ENCODE measurements at places on chromosomes 12 and 14.

GRCh38 chr14:54627540-54628363 is 60.8 kb downstream of the SAMD4A start:
- DNase-seq = peak; percentile 78

- peak; percentile 52 for DNase-seq
Measured at GRCh38 chr14:32203928-32204357, 874 bp upstream of the RNU6-8 start.

- DNase-seq = no peak
Measured at GRCh38 chr12:109818253-109818652, 14.9 kb downstream of the TRPV4 start.

DNA sequence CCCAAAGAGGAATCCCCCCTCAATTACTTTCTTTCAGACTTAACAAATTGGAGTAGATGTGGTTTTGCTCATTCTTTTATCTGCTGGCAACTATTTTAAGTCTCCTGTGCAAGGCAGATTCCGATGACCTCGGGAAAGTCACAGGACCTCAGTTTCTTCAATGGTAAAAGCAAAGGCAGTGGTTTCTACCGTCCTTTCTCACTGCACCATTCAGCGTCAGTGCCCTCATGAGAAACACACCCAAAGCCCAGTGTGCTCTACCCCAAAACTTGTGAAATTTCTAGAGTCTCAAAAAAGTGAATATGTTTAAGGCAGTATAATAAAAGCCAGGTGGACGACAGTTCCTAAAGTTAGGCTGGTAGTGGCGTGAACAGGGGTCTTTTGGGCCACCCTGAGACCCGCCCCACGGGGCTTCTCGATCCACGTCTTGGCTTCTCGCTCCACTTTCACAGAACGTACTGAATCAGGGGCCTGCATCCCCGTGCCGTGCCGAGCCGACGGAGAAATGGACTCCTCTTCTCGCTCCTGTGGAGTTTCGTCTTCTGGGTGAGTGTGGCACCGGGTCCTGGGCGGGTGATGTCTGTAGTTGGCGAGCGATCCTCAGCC is 1.3 kb upstream of the ARHGAP5 start:
- DNase-seq = peak; percentile 6

DNA sequence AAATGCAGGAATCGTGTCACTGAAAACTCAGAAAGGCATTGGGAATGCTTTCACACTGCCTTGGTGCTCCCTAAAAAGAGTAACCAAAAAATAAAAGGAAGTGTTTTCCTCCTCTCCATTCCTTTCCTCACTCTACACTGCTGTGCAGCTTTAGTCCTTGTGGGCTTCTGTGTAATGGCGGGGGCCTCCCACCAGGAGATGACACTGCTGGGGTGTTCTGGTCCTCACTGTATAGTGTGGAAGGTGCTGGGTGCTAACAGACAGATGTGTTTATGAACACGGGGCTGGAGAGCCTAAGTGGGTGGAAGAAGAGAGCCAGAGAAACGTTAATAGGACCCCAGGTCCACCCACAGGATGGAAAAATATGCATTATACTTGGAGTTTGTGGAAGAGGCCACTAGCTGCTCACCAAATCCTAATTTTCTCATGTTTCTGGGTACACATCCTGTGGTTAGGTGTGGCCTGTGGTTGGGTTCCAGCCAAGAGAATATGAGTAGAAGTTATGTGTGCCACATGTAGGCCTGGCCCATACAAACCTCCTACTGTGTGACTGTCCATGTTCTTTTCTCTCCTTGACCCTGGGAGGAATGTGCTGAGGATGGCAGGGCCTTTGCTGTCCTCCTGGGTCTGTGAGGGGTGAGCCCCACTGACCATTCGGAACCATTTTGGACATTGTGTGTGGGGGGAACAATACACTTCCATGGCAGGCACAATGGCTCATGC is 14.0 kb upstream of the C1S start:
- DNase-seq = no peak
